OCI-LY7 (cell line): ENCODE measurements at places on chromosomes 7 and 10. TPM values are rescaled to one million over a fixed set of nuclear protein-coding genes. Genes with fewer than 3 reads are reported as not detected.

DNA sequence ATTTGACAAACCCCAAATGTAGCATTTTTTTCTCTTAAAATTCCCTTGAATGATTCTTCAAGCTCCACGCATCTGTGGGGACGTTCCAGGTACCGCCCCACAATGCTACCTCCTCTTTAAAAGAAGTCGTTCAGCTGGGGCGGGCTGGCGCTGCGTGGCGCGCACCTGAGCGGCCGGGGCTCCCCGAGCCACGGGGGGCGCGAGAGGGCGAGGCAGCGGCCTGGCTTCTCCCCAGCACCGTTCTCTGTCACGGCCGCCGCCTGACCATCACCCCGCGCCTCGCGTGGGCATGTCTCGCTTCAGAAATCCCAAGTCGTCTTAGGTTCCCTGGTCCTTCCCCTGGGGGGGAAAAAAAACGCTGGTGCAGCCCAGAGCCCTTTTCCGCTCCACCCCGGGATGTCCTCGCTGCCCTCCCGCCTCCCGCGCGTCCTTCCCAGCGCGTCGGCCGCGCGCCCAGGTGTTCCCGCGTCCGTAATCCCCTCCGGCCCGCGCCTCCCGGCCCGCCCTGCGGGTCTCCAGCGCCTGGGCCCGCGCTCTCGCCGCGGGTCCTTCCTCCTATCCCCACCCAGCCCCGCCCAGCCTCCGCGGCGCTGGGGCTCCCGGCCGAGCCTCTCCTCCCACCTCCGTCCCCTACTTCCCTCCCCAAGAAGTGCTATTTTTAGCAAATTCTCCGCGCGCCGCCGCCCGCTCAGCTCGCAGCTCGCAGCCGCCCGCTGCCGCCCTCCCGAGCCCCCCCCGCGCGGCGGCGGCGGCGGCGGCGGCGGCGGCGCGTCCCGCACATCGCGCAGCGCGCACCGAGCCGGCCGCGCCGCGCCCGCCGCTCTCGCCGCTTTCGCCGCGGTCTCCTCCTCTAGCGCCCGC, 58.7 kb upstream of the PRPS1L1 start:
- no peak for DNase-seq

DNA sequence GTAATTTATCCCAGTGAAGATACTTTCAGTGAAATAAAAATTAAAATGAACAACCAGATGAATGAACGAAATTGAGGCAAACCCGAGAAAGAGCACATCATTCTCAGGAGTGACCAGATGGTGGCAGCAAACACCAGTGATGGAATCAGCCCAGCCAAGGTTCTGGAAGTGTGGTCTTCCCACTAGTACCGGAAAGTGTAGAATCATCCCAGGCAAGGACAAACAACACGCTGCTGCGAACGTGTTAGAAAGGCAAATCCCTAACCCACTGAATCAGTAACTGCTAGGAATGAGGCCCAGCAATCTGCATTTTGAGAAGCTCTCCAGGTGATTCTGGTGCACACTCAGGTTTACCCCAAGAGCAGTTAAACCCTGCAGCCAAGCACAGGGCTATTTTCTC, 15.5 kb upstream of the SLC18A3 start:
- peak; percentile 41 for DNase-seq

GRCh38 chr7:49333180-49333881, 409.0 kb downstream of the CDC14C start:
- peak; percentile 94 for DNase-seq

DNA sequence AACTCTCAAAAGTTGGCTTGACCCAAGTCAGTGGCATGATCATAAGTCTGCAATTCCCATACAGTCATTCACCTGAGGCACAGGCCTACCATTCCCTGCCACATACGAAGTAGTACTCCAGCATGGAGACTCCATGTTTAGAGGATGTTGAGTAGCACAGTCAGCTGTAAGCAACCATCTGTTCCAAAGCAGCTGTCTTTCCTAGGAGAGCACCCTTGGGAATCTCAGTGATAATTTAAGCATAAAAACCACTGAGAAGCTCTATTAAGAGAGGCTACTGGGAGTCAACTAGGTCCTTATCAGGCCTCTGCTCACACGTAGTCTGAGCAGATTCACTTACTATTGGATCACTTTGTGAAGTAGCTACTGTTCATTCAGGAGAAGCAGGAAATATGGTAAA, 61.6 kb upstream of the UNC5B start:
- no peak for DNase-seq

- DNase-seq: no peak
Measured at GRCh38 chr7:47383072-47383471, 198.8 kb downstream of the TNS3 start.

- DNase-seq: no peak
Measured at GRCh38 chr7:103879411-103879810, 110.0 kb downstream of the RELN start.

GRCh38 chr7:158649279-158649678, 55.3 kb downstream of the NCAPG2 start:
- no peak for DNase-seq

GRCh38 chr7:108063520-108063933, 60.6 kb upstream of the LAMB1 start:
- DNase-seq: no peak

GRCh38 chr10:83724471-83725241, 414.7 kb upstream of the GHITM start:
- DNase-seq: no peak

DNA sequence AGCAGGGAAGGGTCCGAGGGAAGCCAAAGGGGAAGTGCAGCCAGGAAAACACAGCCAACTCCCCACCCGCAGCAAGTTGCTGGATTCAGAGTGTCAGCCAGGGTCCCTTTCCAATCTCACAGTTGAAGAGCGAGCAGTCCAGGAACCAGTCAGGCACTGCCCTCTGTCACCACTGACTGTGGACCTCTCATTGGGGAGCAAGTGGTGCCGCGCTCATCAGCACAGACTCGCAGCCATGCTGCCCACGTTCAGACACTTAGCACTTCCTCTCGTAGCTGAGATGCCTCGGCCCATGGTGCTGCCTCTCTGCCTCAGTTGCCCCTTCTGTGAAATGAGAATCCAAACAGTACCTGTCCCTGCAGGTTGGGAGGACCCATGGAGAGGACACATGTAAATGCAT, 123.6 kb upstream of the CHST15 start:
- no peak for DNase-seq

DNA sequence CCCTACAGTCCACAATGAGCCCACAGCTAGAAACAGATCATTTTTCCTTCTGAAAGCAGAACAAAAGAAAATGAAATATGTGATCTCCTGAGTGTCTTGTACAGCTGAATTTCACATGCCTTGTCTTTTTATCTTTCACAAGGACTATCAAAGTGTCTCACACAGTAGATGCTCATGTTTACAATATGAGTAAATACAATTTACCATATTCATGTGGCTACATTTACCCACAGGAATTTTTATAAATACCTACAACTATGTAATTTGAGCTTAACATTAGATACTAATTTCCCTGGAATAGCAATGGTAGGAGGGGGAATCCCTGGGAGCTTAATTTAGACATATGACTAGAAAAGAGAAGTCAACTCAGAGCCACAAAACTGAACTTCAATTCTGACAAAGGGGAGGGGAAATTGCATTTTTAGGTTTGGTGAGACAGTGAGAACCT, 186.2 kb downstream of the MACC1 start:
- no peak for DNase-seq

GRCh38 chr7:585229-585711, 65.6 kb upstream of the PDGFA start:
- DNase-seq: no peak

GRCh38 chr10:11899067-11899876, 76.1 kb downstream of the PROSER2 start:
- no peak for DNase-seq

- DNase-seq: peak; percentile 11
Measured at GRCh38 chr10:117860823-117861222, 185.9 kb downstream of the RAB11FIP2 start.

DNA sequence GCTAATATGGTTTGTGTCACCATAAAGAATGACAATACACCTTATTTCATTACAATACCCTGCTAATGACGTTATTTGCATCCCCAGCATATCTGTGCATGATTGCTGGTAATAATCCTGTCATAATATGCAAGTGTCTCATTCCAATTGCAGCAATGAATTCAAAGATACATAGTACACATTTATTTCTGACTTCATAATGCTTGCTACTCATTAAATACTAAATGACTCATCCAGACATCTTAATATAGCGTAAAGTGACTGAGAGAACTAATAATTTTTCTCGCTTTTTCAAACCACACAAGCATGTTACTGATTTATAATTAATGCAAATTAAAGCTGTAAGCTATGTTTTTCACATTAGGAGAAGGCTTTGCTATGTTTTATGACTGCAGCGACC, 234.7 kb upstream of the MDFIC start:
- no peak for DNase-seq

DNA sequence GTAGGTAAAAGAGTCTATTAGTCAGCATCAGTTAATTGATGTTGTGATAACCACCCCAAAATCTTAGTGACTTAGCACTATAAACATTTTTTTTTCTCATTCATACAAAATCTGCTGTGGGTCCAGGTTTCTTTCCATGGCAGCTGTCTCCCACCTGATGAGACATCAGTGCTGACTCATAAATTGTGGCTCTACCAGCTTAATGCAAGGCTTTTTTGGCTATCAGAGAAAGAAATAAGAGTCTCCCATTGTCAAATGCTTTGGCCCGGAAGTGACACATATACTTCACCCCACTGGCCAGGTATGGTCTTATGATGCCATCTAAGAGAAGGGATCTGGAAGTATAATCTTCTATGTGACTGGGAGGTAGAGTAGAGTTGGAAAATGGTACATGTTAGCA, 14.5 kb downstream of the DNAJB9 start:
- DNase-seq: no peak

DNA sequence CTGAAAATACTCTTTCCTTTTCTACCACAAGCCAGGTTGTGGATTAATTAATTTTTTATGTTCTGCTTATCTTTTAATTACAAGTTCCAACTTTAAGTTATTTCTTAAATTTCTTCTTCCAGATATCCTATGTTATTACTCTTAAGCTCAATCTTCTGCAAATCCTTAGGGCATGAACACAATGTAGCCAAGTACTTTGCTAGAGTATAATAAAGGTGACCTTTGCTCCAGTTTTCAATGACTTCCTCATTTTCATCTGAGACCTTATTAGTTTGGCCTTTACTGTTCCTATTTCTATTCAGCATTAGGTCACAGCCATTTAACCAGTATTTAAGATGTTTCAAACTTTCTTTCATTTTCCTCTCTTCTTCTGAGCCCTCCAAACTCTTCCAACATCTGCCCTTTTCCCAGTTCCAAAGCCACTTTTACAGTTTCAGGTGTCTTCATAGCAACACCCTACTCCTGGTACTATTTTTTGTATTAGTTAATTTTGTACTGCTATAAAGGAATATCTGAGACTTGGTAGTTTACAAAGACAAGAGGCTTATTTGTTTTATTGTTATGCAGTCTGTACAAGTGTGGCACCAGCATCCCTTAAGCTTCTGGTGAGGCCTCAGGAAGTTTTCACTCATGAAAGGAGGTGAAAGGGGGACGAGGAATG, 886.2 kb upstream of the GHITM start:
- DNase-seq: no peak

DNA sequence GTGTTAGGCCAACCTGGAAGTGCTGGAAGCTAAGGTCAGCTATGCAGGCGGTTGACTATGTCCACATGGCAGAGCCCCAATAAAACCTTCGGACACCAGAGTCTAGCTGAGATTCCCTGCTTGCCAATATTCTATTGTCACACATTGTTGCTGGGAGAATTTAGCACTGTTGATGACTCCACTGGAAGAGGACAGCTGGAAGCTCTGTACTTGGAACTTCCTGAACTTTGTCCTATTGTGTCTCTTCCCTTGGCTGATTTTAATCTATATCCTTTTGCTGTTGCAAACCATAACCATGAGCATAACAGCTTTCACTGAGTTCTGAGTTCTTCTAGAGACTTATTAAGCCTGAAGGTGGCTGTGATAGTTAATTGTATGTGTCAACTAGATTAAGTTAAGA, 12.0 kb downstream of the XRCC2 start:
- DNase-seq: no peak

GRCh38 chr7:77989981-77990566, 191.5 kb downstream of the PHTF2 start:
- peak; percentile 23 for DNase-seq

DNA sequence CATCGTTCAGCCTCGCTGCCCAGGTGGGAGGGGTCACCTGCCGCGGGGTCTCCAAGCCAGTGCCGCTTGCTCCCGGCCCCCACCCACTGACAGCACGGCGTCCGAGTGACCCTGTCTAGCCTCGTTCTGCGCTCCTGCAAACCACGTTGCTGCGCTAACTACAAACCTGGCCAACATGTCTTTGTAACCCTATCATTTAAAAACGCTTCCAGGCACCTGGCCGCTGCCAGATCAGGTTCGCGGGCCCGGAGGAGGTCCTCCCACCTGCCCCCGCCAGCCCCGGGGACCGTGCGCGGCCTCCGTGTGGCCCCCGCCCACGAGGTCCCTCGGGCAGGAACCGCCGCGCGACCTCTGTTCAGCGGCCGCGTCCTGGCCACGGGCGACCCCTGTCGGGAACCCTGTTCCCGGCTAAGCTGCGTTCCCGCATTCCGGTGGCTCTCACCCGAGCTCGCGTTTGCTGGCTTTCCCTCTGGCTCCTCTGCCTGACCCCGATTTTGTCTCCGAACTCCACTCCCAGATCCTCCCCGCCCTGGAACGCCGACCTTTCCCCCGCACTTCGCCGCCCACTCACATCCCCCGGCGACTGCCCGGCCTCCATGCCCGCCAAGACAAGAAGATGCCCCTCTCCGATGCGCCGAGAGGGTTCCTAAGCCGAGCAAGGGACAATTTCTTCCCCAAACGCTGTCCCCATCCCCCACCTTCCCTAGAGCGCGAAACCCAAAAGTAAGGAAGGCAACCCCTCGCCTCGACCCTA, 2.4 kb downstream of the SFMBT2 start:
- peak; percentile 42 for DNase-seq

DNA sequence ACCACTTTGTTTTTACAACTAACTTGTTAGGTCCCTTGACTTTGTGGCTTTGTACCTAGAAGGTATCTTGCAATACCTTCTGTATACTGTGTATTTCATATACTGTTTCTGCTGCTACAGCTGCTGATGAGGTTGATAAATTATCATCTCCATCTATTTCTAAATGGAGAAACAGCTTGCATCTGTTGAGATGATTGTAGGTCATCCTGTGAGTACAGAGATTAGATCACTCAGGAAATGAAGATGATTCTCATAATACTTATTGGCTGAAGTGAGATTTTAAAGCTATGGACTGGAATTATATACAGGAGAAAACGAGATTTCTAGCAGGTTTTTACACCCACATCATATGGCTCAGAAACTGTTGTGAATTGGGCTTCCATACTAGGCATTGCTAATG, 280.5 kb downstream of the KCND2 start:
- DNase-seq: no peak

GRCh38 chr7:143514995-143515735, 37.5 kb downstream of the TAS2R41 start:
- DNase-seq: no peak

DNA sequence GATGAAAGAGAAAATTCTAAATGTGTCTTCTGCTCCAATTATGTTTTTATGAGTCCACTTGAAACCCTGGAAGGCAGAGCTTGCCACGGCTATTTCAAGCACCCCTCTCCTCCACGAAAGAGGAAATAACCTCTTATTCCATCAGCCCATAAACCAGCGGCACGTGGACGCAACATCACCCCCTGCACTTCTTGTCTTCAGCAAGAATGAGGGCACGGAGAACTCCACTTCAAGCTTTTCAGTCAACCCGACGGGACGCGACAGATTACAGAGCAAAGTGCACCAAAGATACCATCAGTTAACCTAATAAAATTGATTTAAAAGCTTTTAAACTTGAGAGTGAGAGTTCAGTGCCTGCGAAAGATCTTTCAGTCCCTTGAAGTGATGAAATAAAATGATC, 406.3 kb downstream of the GALNT17 start:
- no peak for DNase-seq

The MYL7 gene
- not detected in 2 replicates for total RNA-seq

The EPO gene
- total RNA-seq: not detected in 2 replicates

The WNT8B gene
- total RNA-seq: not detected in 2 replicates

The BMPER gene
- total RNA-seq: not detected in 2 replicates

The TMEM254 gene
- not detected in 2 replicates for total RNA-seq

The SPDYE2B gene
- not detected in 2 replicates for total RNA-seq
